Left lung (tissue), 14 donors: ENCODE measurements at places on chromosomes 3 and 15. TPM values are rescaled to one million over a fixed set of nuclear protein-coding genes. Genes with fewer than 3 reads are reported as not detected.

SLC51B gene
- 2.7 TPM for total RNA-seq

DNA sequence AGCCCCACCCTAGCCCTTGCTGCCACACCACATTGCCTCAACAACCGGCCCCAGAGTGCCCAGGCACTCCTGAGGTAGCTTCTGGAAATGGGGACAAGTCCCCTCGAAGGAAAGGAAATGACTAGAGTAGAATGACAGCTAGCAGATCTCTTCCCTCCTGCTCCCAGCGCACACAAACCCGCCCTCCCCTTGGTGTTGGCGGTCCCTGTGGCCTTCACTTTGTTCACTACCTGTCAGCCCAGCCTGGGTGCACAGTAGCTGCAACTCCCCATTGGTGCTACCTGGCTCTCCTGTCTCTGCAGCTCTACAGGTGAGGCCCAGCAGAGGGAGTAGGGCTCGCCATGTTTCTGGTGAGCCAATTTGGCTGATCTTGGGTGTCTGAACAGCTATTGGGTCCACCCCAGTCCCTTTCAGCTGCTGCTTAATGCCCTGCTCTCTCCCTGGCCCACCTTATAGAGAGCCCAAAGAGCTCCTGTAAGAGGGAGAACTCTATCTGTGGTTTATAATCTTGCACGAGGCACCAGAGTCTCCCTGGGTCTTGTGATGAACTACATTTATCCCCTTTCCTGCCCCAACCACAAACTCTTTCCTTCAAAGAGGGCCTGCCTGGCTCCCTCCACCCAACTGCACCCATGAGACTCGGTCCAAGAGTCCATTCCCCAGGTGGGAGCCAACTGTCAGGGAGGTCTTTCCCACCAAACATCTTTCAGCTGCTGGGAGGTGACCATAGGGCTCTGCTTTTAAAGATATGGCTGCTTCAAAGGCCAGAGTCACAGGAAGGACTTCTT is 39.1 kb downstream of the MESD start:
- DNase-seq: no peak
- H3K27ac ChIP-seq: no peak overlapping the region
- no peaks in the 10 kb centered on the region for H3K36me3 ChIP-seq
- no peaks in the 10 kb centered on the region for H3K27me3 ChIP-seq
- no peak overlapping the region for H3K4me3 ChIP-seq
- peaks cover under 1% of the 10 kb centered on the region for H3K4me1 ChIP-seq

ACKR2 gene
- 7.9 TPM for total RNA-seq

EXD1 gene
- not detected for total RNA-seq

DNA sequence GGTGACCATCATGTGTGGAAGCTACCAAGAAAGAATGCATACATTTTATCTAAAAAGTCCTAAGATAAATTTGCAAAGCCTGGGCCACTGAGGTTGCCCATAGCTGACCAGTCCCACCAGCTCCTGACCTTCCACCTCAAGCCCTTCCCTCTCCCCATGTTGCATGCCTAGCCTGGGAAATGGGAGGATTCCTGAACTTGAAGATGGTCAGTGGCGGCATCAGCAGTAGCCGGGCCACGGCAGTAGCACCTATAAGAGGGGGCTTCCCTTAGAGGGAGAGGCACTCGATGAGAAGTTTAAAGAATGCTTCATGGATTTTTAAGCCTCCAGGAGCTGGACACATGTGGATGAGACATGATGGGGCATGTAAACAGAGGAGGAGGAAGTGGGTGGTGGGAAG is 172.1 kb downstream of the KLF13 start:
- no peaks in the 10 kb centered on the region for H3K36me3 ChIP-seq
- no peak overlapping the region for H3K4me3 ChIP-seq
- H3K27ac ChIP-seq: no peak overlapping the region
- no peaks in the 10 kb centered on the region for H3K27me3 ChIP-seq
- no peak for DNase-seq

- no peak overlapping the region for H3K4me3 ChIP-seq
- H3K36me3 ChIP-seq: no peaks in the 10 kb centered on the region
- peak; percentile 15 for DNase-seq
- no peak overlapping the region for H3K27ac ChIP-seq
- no peaks in the 10 kb centered on the region for H3K4me1 ChIP-seq
Observed at GRCh38 chr3:126553284-126554084, 5.2 kb downstream of the C3orf22 start.

DNA sequence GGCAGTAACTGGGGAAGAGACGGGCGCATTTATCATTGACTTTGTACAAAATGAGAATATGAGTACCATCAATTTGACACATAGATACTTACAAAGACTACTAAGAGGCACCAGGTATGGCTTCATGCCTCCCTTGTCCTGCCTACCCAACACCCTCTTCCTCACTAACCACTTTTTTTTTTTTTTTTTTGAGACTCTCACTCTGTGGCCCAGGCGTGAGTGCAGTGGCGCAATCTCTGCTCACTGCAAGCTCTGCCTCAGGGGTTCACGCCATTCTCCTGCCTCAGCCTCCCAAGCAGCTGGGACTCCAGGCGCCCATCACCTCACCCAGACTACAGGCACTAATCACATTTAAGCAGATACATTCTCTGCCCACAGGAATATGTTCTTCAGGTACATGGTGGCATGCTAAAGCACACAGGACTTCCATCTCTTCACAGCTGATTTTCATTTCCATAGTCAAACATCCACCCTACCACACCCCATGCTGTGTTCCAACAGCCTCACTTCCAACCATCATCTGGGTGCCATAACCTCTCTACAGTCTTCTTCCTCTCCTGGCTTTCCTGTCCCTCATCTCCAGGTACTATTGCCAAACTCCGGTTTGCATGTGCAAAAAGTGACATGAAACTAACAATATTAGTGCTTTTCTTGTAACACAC is 41.7 kb downstream of the RAB27A start:
- no peaks in the 10 kb centered on the region for H3K27me3 ChIP-seq
- no peak for DNase-seq
- no peaks in the 10 kb centered on the region for H3K36me3 ChIP-seq
- H3K27ac ChIP-seq: peak overlapping the region; percentile 23

- DNase-seq: no peak
- no peaks in the 10 kb centered on the region for H3K27me3 ChIP-seq
- H3K36me3 ChIP-seq: no peaks in the 10 kb centered on the region
- H3K27ac ChIP-seq: no peak overlapping the region
- no peaks in the 10 kb centered on the region for H3K4me1 ChIP-seq
Observed at GRCh38 chr3:183576487-183577107, 21.1 kb upstream of the KLHL6 start.

HYAL3 gene
- 4.5 TPM for total RNA-seq

DNA sequence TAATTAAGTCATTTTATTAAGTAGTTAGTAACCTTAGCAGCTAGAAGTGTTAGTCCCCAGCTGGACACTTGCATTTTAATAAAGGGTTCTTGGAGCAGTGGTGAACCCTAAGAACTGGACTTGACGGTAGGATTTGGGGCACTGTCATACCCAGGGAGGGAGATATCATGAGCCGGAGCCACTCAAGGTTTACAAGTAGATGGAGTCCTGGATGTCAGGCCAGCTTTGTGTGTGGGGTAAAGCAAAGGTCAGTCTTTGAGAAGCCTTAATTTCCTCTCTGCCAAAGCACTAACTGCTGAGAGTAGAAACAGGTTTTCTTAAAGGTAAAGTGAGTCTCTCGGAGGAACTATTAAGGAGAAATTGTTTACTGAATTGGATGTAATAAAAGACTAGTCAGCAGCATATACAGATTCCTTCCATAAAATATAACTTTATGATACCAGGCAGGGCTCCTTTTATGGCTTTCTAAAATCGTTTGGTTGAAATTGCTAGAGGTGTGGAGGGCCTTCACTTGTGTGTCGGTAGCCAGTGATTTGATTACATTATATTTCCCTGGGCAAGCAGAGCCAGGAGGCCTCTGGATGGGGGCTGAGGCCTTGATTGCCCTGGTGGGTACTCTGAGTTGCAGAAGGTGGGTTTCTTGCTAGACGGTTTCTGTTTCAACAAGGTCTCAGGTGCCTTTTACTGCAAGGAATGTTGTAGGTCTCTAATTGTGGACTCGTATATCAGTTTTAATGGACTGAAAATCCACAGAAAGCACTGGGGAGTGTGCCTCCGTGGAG is 23.1 kb downstream of the SQOR start:
- H3K4me3 ChIP-seq: no peak overlapping the region
- peaks cover 5% of the 10 kb centered on the region for H3K4me1 ChIP-seq
- peaks cover 36% of the 10 kb centered on the region for H3K36me3 ChIP-seq
- no peak for DNase-seq
- H3K27ac ChIP-seq: no peak overlapping the region

GRCh38 chr3:22231061-22231460 is 480.1 kb upstream of the ZNF385D start:
- no peak for DNase-seq
- H3K27me3 ChIP-seq: no peaks in the 10 kb centered on the region
- no peaks in the 10 kb centered on the region for H3K4me1 ChIP-seq
- H3K36me3 ChIP-seq: no peaks in the 10 kb centered on the region
- no peak overlapping the region for H3K4me3 ChIP-seq

- no peak overlapping the region for H3K4me3 ChIP-seq
- no peaks in the 10 kb centered on the region for H3K27me3 ChIP-seq
- no peaks in the 10 kb centered on the region for H3K4me1 ChIP-seq
- no peaks in the 10 kb centered on the region for H3K36me3 ChIP-seq
- H3K27ac ChIP-seq: no peak overlapping the region
- DNase-seq: no peak
Observed at GRCh38 chr3:126672340-126672739, 17.4 kb upstream of the TXNRD3 start.

GRIP2 gene
- total RNA-seq: 1.3 TPM

DNA sequence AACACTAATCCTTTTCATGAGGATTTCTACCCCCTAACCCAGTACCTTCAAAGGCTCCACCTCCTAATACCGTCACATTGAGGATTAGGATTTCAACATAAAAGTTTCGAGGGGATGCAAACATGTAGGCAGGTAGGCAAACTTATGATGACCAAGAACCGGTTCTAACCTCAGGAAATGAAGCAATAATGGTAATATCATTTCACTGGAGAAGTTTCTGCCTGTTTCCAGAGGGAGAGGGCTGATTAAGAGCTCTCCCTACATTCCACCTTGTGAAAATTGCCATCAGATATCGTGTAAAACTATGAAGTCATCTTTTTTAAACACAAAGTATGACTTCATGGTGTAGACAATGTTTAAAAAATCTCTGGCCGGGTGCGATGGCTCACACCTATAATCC is 31.6 kb downstream of the NKIRAS1 start:
- H3K4me1 ChIP-seq: peaks cover 35% of the 10 kb centered on the region
- H3K27me3 ChIP-seq: no peaks in the 10 kb centered on the region
- peaks cover 20% of the 10 kb centered on the region for H3K36me3 ChIP-seq
- peak overlapping the region; percentile 45 for H3K27ac ChIP-seq
- H3K4me3 ChIP-seq: no peak overlapping the region

C2CD4A gene
- total RNA-seq: 0.44 TPM

- no peaks in the 10 kb centered on the region for H3K4me1 ChIP-seq
- H3K27me3 ChIP-seq: no peaks in the 10 kb centered on the region
- no peak overlapping the region for H3K27ac ChIP-seq
- DNase-seq: no peak
Observed at GRCh38 chr15:28132524-28133275, 33.6 kb upstream of the OCA2 start.

VIPR1 gene
- total RNA-seq: 82.5 TPM

DNA sequence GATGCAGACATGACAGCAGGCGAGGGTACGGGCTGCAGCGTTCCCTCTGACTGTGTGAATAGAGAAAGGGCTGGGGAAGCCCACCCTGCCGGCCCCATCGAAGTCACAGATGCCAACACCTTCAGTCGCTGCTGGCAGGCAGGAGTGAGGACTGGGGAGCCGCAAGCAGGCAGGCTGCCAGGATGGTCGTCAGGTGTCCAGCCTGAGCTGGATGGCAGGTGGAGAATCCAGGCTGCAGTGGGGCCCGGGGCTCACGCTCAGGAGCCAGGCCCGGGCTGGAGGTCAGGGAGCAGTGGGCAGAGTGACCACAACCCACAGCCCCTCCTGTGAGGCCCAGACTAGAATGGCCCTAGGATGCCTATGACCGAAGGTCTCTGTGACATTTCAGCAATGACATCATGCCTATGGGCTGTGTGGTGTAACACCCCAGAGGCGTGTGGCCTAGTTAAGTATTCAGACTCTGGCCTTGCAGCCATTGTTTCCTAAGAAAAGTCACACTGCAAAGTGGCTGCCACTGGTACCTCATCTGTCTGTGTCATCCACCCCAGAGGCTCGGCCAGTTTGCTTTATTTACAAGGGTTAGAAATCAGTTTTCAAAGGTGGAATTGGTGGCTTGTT is 15.7 kb downstream of the PRR23E start:
- no peak for DNase-seq
- H3K4me1 ChIP-seq: no peaks in the 10 kb centered on the region
- H3K27ac ChIP-seq: no peak overlapping the region

DNA sequence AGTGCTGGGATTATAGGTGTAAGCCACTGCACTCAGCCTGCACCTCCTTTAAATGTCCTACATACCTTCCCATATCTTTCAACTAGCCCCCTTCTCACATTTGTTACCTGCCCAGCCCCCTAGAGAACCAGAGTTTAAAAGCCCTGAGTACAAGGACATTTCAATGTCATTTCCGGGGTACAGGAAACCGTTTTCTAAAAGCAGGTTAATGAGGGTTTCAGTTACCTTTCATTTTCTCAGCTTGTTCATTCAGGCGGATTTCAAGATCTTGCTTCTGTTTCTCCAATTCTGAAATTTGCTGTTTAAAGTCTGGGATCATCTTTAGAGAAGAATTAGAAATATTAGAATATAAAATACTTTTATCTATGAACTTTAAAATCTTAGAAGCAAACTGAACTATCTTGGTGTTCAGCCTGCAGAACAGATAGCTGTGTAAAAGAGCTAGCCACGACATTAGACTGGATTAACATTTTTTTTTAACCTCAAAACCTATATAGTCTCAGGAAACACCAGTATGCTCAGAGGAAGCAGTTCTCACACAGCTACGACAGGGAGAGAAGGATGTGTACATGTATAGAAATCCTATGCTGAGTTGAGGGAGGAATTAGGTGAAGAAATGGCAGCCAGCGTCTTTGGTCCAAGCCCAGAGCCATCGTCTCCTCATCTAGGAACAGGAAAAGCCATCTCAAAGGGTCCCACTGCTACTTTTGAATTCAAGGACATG is 29.9 kb upstream of the GNB5 start:
- no peaks in the 10 kb centered on the region for H3K4me1 ChIP-seq
- no peaks in the 10 kb centered on the region for H3K27me3 ChIP-seq
- DNase-seq: no peak
- no peak overlapping the region for H3K27ac ChIP-seq
- no peak overlapping the region for H3K4me3 ChIP-seq
